Stimulated activated CD4-positive, alpha-beta T cell treated with anti-CD3 and anti-CD28 coated beads, Interleukin-4, amount 100 ng/mL, for 24 hours (primary cell): ENCODE measurements at places on chromosomes 6 and 20.

- peak; percentile 60 for DNase-seq
Measured at GRCh38 chr20:36591854-36592641, 13.5 kb upstream of the RAB5IF start.

- no peak for DNase-seq
Measured at GRCh38 chr6:152119831-152120230, 312.3 kb downstream of the ESR1 start.

DNA sequence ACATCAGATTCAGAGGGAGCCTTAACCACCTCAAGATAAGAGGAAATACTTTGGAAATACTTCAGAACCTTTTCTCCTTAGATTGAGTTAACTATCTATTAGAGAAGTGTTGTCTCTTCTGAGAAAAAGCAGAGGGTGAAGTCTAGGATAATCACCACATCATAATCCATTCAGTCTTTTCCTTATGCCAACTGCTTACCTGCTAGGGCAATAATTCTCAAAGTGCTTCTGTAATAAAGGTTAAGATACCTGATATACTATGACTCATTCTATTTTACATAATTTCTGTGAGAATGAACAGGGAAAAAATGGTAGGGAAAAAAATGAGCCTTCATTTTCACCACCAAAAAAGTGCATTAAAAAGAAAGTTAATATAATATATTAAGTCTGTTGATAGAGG lies 70.1 kb upstream of the LOC128125822 start:
- DNase-seq, result no peak

DNA sequence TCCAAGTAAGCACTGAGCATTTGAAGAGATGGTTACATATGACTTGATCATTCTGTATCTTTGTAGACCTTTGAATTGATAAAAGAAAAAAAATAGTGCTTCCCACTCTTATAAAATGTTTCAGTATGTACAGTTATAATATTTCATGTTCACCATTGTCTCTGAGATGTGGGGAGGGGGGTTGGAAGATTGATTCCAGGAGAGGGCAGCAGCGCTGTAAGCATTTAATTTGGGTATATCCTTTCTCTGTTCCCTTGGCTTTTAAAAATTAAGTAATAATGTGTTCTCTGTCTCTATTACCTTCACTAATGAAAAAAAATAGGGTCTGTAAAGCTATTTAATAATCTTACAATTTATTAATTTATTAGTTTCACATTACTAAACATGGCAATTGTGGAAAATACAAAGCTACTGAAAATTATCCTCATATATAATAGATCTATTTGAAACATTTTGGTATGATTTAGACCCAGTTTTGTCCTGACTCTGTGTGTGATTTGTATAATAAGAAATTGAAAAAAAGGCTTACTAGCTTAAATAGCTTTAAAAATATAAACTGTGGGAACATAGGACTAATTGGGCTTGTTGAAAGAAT lies 341.2 kb downstream of the CDKAL1 start:
- DNase-seq, result no peak

- DNase-seq, result no peak
Measured at GRCh38 chr20:49698477-49698876, 15.2 kb downstream of the B4GALT5 start.

DNA sequence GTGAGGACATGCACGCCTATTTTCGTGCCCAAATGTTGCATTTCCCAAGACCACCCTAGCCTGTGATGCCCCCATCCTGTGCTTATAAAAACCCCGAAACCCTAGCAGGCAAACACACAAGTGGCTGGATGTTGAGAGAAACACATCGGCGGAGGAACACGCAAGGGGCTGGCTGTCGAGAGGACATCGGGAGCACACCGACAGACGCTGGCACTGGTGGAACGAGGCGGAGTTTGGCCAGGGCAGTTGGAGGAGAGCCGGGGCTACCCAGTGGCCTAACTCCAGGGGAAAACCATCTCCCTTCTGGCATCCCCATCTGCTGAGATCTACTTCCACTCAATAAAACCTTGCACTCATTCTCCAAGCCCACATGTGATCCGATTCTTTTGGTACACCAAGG lies 225.9 kb upstream of the GRIK2 start:
- no peak for DNase-seq

GRCh38 chr20:21436205-21436604 lies 38.9 kb upstream of the NKX2-4 start:
- DNase-seq, result no peak

GRCh38 chr6:104519566-104519965 lies 340.2 kb downstream of the HACE1 start:
- DNase-seq, result no peak

- no peak for DNase-seq
Measured at GRCh38 chr20:56518721-56519398, 5.7 kb upstream of the FAM209A start.

DNA sequence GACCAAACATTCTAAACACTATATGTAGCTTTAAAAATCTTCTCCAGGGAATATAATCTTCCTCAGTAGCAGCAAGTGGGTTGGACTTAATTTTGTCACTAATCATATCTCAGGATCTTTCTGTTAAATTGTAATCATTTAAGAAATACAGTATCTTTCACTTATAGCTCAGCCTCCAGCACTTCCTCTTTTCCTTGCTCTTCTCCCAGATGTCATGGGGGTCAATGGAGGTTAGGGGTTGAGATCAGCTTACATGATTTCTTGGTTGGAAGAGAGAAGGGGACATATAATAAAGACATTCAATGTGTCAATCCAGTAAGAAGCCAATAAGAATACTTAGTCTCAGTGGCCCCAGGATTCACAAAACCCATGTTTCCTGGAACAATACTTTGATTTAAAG lies 15.7 kb upstream of the REPS1 start:
- DNase-seq, result no peak

DNA sequence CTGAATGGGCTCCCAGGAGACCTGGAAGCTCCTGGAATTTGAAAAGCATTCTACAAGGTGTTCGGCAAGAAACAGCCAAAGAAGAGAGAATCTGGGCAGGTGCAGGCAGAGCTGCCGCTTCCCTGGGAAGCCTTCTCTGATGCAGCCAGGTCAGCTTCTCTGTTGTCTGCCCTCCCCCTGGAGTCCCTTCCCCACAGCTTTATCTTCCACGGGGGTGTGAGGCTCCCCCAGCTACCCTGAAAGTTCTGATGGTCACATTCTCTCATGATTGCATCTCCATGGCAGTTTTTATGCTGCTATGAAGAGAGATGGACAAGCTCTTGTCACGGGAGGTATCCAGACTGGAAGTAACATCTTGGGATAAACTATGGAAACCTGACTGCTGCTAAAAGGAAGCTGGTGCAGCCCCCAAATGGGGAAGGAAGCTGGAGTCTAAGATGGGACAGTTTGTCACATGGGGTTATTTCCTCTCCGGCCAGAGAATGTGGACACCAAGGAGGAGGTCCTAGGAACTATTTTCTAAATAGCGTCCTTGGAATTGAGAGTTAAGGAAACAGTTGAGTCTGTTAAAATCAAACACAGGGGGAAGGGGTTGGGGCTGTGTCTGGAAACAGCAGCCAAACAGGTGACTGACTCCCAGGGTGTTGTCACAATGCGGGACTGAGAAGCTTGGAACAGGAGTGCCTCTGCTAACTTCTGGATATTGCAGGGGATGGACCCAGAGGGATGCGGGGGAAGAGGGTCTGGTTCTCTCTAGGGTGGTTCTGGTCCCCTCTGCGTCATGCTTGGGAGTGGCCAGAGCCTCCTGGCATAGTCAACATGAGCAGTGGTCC lies 91.1 kb downstream of the ASXL1 start:
- DNase-seq, result no peak

DNA sequence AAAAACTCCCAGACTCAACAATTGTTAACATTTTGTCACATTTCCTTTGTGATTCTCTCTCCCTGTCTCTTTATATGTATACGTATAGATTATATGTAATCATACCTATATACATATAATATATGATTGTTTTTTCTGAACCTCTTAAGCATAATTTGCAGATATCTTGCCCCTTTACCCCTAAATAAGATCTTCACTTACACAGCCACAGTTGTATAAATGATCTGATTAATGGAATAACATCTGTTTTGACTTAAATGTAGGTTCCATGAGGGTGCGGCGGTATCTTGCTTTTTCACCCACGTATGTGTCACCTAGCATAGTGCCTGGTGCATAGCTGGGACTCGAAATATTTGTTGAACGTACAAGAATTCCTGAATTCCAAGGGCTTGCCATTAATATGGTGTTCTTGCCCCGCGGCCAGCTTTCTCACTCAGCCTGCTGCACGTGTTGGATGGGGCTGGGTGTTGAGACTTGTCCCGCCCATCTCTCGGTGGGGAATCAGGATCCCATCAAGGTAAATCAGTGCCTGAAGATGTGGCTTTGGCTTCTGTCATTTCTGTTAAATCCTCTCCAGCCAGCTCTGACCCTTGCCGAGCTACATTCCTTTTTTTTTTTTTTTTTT lies 10.4 kb upstream of the MANBAL start:
- no peak for DNase-seq

DNA sequence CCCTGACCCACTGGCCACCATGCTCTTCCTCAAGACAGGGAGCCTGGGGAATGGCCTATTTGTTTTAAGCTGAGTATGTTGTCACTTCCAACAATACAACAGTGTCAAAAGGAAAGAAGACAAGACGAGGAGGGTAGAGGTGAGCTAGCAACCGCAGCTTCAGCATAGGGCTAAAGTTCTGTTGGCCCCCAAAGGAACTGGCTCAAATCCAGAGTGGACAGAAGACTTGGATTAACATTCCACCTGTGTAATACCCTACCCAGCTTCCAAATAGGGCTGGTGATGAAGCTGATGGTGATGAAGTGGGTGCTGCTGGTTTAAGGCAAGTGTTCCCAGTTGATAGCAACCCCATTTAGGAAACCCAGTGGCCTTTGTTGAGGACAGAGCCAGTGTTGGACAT lies 31.7 kb upstream of the KCNK5 start:
- DNase-seq, result no peak
